ENCODE measurements at places on chromosomes 7 and 10. TPM values are rescaled to one million over a fixed set of nuclear protein-coding genes. Genes with fewer than 3 reads are reported as not detected.

HHEX gene
- 109 TPM for total RNA-seq

ERVW-1 gene
- not detected for total RNA-seq

MRPS24 gene
- total RNA-seq, result 105 TPM

IL6 gene
- 11.0 TPM for total RNA-seq

TSPAN12 gene
- 19.0 TPM for total RNA-seq

SNX8 gene
- 41.4 TPM for total RNA-seq

ZNF248 gene
- 6.5 TPM for total RNA-seq

IQUB gene
- not detected for total RNA-seq

ADRA2A gene
- total RNA-seq, result not detected

RAMP3 gene
- not detected for total RNA-seq

BLVRA gene
- 34.5 TPM for total RNA-seq

ODAD2 gene
- total RNA-seq, result 4.4 TPM

CBLL1 gene
- total RNA-seq, result 31.1 TPM

OPN4 gene
- total RNA-seq, result not detected

PDK4 gene
- total RNA-seq, result 2.5 TPM

DOCK1 gene
- total RNA-seq, result 78.7 TPM

WDR86 gene
- not detected for total RNA-seq

GUSB gene
- 55.7 TPM for total RNA-seq

TMEM26 gene
- total RNA-seq, result 0.23 TPM

ITPRID1 gene
- total RNA-seq, result not detected

PGAM2 gene
- total RNA-seq, result not detected

UCN3 gene
- not detected for total RNA-seq

CLEC5A gene
- total RNA-seq, result not detected

SLC16A9 gene
- total RNA-seq, result not detected

TMEM213 gene
- not detected for total RNA-seq

All from endothelial cell of umbilical vein (primary cell).